ENCODE measurements at places on chromosomes 6 and 20. TPM values are rescaled to one million over a fixed set of nuclear protein-coding genes. Genes with fewer than 3 reads are reported as not detected.

Gene MPIG6B
- not detected for total RNA-seq

Gene NMBR
- 9.7 TPM for total RNA-seq

Gene PNRC1
- total RNA-seq = 81.0 TPM

Gene BNIP5
- total RNA-seq = not detected

Gene ALDH5A1
- total RNA-seq = 43.6 TPM

Gene ZC3H12D
- total RNA-seq = 0.92 TPM

Gene BCL2L1
- total RNA-seq = 46.4 TPM

Gene ZC2HC1B
- total RNA-seq = not detected

Gene ADAM33
- 2.5 TPM for total RNA-seq

Gene OR2H2
- not detected for total RNA-seq

Gene FUT9
- total RNA-seq = 102 TPM

Gene ANGPT4
- 0.23 TPM for total RNA-seq

Gene ASIP
- not detected for total RNA-seq

Gene MEI4
- 2.1 TPM for total RNA-seq

Gene CTAGE9
- total RNA-seq = not detected

Gene DDX43
- total RNA-seq = 0.46 TPM

Gene GDAP1L1
- total RNA-seq = 91.3 TPM

Gene MSH5
- 8.8 TPM for total RNA-seq

Gene COX7A2
- total RNA-seq = 300 TPM

Gene VNN1
- not detected for total RNA-seq

Gene PLA2G7
- total RNA-seq = 4.6 TPM

Gene CCN5
- total RNA-seq = not detected

Gene SFTA2
- total RNA-seq = not detected

Gene SDC4
- 5.3 TPM for total RNA-seq

Gene FAM209B
- total RNA-seq = not detected

Gene RAB22A
- total RNA-seq = 39.2 TPM

Gene CD93
- 13.6 TPM for total RNA-seq

Gene MAS1
- total RNA-seq = under 0.01 TPM

Gene DDO
- total RNA-seq = 1.8 TPM

Gene B3GALT4
- total RNA-seq = 7.8 TPM

Gene KHDRBS2
- total RNA-seq = 33.7 TPM

Gene CYP21A2
- total RNA-seq = 0.23 TPM

Gene RNF182
- 33.0 TPM for total RNA-seq

Gene GABRR1
- 0.46 TPM for total RNA-seq

Gene EYS
- total RNA-seq = 1.4 TPM

Gene ULBP1
- total RNA-seq = 0.23 TPM

Gene PNPLA1
- not detected for total RNA-seq

Gene MAVS
- 12.7 TPM for total RNA-seq

Gene CENPW
- 4.2 TPM for total RNA-seq

Gene CPNE5
- total RNA-seq = 36.0 TPM

Gene BHLHE23
- total RNA-seq = not detected

Gene SPATA25
- 1.6 TPM for total RNA-seq

Gene EFHC1
- 49.6 TPM for total RNA-seq

Gene TSPO2
- not detected for total RNA-seq

Gene OLIG3
- total RNA-seq = 0.23 TPM

Gene MUC21
- total RNA-seq = not detected

Gene AP5S1
- 8.1 TPM for total RNA-seq

Gene PARD6B
- 21.0 TPM for total RNA-seq
